Astrocyte of the cerebellum (primary cell): ENCODE measurements at places on chromosomes 1 and 21.

- DNase-seq = no peak
Observed at GRCh38 chr1:6280761-6281451, 20.0 kb upstream of the GPR153 start.

- DNase-seq = peak; percentile 84
Observed at GRCh38 chr1:212482637-212483441, 50.1 kb downstream of the NENF start.

- DNase-seq = peak; percentile 12
Observed at GRCh38 chr1:114145504-114146151, 8.0 kb downstream of the SYT6 start.

DNA sequence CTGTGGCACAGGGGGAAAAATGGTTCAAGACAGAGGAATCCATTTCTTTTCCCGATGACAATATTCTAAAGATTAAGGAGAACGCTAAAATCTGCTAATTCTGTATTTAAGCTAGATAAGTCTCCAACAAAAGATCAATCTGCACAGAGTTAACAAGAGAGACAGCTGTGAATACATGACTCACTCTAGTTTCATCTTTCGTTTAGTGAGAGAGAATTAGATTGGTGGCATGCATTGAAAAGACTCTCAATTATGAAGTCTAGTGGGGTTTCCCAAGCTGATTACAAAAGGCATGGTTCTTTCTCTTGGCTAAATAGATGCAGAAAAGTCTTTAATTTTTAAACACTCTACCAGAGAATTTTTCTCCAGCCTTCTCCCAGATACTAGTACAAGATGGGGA lies 34.4 kb downstream of the CAPN9 start:
- DNase-seq = no peak

DNA sequence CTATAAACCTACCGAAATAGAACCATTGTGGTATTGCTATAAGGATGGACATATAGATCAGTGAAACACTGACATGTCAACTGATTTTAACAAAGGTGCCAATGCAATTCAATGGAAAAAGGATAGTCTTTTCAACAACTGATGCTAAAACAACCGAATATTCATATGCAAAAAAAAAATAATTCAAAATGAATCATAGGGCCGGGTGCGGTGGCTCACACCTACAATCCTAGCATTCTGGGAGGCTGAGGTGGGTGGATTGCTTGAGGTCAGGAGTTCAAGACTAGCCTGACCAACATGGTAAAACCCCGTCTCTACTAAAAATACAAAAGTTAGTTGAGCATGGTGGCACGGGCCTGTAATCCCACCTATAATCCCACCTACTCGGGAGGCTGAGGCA lies 23.9 kb downstream of the HSF2BP start:
- DNase-seq = no peak

GRCh38 chr1:1318131-1318652 lies 6.3 kb downstream of the INTS11 start:
- DNase-seq = peak; percentile 94

- DNase-seq = no peak
Observed at GRCh38 chr1:206469411-206469932, 804 bp upstream of the IKBKE start.

- no peak for DNase-seq
Observed at GRCh38 chr1:206646504-206646903, 11.2 kb downstream of the DYRK3 start.

DNA sequence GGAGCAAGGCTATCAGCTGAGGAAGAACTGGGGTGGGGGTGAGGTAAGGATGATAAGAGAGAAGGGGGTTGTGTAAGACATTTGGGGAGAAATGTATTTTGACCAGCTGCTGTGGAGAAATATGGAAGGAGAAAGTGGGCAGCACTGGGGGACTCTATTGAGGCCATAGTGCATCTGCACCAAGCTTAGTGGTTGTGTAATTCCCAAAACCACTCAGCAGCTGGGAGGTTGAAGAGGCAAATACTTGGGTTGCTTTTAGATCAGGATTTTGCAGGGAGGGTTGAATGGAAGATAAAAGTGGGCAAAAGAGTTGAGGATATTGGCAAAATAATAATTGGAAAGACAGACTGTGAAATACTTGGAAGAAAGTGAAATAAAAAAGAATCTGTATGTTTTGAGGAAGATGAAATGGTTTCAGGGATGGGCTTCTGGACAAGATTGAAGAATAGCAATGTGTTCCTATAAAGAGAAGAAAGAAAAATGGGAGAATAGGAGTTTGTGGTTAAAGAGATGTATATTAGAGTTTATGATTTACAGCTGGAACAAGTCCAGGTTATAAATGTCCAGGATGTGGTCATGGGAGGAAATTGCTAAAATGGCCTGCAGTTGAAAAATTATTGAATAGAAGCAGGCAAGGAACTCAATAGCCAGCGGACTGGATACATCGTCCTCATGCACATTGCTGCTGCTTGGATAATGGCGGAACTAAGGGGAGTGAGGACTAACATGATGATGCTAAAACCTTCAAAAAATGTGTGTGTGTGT lies 162.7 kb downstream of the DNM3 start:
- no peak for DNase-seq

DNA sequence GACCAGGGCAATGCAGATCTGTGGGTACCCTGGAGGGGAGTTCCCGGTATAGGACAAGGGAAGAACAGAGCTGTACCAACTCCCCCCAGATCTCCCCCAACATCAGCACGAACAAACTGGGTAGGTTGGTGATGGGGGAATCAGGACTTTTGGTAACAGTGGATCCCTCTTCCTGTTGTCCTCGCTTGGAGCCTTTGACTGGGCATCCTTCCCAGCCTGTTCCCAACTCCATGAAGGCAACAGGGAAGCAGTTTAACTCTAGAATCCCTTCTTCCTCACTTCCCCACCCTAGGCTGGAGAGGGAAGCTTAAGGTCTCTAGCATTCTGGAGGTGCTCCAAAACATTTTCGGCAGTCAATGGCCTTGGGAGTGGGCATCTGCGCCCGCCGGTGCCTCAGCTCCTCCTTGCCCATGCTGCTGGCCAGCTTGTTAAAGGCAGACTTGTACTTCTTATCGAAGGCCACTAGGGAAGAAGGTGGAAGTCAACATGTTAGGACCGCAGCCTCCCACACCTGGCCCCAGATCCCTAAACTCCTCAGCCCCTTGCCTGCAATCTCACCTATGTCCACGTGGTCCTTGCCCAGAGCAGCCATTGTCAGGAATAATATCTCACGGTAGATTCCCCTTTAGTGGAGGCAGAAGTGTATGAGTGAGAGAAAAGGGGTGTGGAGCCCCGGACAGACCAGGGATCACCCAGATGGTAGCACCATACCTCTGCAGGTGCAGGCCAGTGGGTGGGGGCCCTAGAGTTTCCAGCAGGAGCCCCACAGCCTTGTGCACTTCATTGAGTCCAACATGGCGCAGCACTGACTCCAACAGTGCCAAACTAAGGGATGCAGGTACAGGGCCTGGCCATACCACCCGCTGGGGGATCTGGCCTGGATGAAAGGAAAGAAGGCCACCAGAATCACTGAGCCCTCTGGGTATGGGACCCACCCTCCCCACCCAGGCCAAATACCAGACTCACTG lies 7.5 kb upstream of the GATAD2B start:
- no peak for DNase-seq

DNA sequence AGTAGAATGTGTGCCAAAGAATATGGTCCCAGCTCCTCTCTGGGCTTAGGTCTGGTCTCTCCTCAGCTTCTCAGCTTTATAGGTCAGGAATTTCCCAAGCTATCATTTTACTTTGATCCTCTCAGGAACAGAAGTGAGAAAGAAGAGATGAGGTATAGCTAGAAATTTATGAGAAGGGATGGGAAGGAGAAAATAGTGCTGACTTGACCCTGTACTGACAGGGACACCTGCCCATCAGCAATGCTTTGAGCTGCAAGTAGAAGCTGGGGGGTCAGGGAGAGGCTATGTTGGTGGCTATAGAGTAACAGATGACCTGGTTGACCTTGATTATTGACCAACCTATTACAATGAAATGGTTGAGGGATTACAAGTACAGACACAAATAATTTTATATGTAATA lies 75.0 kb downstream of the XCL2 start:
- no peak for DNase-seq

DNA sequence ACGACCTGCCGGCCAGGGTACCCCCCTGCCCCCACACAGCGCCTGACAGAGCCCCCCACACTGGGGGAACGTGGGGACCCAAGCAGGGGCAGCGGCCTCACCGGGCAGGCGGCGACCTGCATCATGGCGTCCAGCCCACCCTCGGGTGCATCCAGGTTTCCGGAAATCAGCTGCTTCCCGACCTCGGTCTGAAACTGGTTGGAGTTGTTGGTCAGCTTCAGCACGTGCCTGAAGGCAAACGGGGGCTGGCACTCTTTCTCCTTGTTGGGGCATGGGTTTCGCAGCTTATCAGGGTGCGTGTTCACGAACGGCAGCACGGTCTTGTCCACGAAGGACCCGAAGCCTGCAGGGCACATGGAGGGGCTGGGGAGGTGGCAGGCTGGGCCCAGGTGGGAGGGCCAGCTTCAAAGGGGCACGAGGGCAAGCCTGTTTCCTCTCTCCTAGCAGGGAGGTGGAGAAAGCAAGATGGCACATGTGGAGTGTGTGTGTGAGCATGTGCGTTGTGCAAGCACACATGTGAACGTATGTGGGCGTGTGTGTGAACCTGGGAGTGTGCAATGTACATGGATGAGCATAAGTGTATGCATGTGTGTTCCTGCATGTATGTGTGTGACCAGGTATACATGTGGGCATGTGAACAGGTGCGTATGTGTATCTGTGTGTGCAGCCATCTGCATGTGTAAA lies 19.2 kb downstream of the ITGB2 start:
- DNase-seq = no peak

GRCh38 chr1:200850554-200850953 lies 22.2 kb upstream of the GPR25 start:
- DNase-seq = no peak

DNA sequence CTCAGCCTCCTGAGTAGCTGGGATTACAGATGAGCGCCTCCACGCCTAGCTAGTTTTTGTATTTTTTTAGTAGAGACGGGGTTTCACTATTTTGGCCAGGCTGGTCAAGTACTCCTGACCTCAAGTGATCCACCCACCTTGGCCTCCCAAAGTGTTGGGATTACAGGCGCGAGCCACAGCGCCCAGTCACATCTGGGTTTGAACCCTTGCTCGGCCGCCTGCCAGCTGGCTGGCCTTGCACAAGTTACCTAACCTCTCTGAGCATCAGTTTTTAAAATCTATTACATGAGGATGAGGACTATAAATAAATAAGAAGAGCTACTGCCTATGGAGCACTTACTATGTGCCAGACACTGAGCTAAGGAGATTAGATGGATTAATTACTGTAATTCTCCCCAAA lies 17.7 kb upstream of the PADI2 start:
- DNase-seq = no peak
